ENCODE measurements at places on chromosomes 2 and 18. TPM values are rescaled to one million over a fixed set of nuclear protein-coding genes. Genes with fewer than 3 reads are reported as not detected.

Gene OR6B3
- total RNA-seq = not detected

DNA sequence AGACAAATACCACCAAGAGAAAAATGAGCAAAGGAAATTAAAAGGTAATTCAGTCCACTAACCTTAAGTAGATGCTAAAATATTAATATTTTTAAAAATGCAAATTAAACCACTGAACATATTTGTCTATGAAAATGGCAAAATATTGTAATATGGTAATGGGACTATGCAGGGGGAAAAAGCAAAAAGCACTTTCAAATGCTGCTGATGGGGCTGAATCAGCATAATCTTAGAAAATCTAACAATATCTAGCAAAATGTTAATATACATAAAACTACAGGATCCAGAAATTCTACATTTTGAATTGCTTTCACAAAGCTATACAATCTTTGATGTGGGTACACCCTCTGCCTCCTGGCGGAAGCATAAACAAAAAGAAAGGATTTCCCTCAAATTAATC, 86.9 kb upstream of the DTNB start:
- no peak for DNase-seq

Gene C2orf69
- 10.1 TPM for total RNA-seq

DNA sequence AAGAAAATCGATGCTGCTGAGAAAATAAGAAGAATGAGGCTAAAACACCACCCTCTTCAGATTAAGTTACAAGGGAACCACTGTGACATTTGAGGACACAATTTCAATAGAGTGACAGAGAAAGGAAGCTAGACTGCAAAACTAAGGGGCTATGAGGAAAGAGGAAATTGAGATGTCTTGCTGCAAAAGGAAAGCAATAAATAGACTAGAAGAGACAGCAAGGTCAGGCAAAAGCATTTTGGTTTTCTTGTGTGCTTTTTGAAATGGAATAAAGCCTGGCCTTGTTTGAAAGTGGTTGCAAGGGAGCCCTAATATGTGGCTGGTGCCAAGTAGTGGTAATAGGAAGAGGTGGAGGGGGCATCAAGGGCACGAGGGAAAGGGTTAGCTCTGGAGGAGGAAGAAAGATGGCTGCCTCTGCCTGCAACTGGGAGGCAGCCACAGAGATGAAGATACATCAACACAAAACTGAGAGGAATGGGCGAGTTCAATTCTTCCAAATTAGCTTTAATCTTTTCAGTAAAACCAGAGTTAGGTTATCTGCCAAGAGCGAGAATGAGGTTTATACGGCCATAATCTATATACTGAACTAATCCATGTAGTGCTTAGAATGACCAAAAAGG, 1.2 kb upstream of the MRO start:
- DNase-seq = no peak

DNA sequence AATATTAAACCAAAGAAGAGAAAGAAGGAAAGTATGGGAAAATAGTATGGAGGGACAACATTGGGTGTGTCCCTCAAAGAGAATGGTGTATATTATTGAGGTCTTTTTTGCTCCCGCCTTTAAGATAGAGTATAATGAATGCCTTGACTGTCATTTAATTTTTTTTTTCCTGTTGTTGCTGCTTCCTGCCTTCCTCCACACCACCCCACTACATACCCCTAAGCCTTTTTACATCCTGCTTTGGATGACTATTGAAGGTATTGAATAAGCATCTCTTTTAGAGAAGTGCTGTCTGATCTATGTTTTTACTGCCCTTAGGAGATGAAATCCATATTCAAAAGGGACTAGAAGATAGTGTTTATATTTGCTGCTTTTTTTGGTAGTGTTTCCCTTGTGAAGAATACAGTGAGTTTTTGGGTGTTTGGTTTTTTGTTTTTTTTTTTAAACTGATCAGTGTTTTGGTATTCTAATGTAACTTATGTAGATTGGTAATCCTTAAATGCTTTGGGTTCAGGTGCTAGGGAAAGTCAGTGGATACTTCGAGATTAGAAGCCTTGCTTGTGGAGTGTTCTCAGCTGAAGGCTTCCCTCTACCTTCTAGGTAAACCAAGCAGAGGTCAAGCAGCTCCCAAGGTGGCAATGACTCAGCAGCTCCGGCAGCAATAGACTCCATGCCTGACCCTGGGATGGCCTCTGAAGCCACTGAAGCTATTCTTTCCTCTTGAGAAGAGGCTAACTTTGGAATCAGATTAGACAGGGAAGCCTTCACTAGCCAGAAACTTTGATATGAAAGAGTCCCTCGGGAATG, 5.0 kb downstream of the FZD7 start:
- DNase-seq = no peak

Measured in vagina (tissue), 2 donors.